ENCODE measurements at places on chromosomes 7 and 10.

GRCh38 chr10:34145715-34146114, 669.4 kb downstream of the PARD3 start:
- no peak for DNase-seq

DNA sequence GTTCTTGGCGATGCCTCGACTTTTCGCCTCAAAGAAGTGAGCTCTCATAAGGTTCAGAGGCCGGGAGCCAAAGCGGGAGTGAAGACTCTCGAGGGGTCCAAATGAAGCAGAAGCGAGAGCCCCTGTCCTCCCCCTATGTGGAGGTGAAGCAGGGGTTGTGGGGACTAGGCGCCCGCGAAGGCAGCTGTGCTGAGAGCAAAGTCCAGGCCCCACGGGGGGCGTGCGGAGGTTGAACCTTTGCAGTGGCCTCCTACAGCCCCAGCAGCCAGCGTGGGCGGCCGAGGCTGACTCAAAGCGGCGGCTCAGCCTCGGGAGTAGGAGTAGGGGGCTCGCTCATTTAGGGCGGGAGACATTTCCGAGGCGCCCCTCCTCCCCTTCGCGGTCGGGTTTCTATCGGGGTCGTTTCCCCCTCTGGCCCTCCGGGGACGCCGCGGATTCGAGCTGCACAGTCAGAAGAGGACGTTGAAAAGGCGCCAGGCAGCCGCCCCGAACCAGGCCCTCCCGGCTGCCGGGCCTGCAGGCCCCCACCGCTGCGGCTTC, 553 bp upstream of the ADD3 start:
- DNase-seq, result peak; percentile 36

DNA sequence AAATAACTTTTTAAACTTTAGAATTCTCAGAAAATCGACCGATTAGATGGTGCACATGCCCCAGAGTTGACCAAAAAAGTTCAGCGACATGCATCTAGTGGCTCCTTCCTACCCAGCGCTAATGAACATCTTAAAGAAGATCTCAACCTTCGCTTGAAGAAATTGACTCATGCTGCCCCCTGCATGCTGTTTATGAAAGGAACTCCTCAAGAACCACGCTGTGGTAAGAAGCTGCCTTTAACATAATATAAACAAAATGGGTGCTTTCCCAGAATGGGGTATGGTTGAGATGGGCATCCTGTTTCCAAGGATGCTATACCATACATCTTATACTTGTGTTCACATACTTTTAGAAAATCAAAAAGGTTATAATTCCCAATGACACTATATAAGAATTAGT, 24.6 kb downstream of the GLRX3 start:
- no peak for DNase-seq

DNA sequence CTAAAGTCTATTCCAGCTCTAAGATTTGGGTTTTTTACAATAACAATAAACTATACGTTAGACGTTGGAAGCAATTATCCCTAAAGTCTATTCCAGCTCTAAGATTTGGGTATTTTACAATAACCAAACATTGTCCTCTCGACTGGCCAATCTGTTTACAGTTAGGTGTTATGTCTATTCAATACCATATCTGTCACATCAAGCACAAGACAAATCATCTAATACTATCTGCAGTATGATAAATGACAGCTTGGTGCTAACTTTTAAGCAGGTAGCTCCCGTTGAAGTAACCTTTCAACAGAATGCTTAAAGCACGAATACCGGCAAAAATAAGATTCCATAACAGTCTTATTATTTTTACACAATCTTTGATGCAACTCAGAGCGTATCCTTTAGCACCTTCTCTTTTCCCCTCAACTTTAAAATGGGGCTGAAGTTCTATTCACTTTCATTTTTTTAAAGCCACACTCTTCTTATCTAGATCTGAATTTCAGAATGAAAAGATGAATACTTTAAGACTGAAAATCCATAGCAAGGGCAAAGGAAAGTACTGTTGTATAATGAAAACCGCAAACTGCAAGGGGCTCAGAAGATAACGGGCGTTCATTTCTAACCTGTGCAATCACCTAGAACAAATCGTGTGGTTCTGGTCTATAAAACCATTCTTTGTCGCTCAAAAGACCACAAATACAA, 925 bp downstream of the H2AZ2 start:
- no peak for DNase-seq

DNA sequence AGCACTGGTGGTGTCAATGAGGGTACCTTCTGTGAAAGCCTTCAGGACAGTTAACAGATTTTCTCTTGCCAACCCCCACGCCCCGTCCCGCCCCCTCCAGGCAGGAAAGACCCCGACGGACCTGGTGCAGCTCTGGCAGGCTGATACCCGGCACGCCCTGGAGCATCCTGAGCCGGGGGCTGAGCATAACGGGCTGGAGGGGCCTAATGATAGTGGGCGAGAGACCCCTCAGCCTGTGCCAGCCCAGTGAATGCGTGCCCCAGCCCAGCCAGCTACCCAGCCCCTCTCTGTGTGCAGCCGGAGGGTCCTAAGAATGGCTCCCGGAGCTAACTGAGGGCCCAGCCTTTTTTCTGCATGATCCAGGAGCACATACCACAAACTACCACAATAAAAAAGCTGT, 713 bp upstream of the HOGA1 start:
- DNase-seq, result no peak

DNA sequence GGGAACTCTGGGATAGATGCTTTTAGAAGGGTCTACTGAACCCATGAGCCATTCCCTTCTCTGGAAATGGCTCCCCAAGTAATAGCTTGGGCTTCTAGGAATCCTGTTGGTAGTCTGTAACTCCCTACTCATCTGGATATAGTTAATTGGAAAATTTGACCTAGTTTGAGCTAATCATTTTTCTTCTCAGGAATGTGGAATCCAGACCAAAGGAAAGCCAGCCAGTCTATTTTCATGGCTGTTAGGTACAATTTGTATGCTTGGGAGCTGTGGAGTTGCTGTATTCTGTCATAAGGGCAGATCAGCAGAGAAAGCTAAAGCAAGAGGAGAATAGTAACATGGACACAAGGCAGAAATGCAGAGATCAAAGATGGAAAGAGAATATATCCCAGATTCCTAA, 71.6 kb upstream of the C1GALT1 start:
- DNase-seq, result no peak

DNA sequence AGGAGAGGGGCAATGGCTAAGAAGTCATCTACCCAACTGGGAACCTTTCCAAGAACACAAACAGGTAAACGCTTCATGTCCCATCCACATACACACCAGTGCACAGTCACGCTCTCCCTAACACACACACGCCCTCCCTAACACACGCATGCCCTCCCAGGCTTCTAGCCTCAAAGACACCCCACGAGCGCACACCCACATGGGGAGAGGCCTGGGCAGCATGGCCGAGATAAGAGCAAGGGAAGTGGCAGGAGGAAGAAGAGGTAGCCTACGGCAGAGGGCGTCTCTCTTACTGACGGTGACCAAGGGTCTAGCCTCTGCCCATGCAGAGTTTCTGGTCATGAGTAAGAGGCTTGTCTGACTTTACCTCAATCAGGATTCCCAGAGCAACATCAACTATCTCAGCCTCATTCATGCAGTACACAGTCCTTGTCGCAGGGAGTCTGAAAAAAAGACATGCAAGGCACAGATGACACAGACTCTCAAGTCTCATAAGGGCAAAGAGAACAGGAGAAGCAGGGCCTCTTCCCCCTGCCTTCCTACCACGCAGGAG, 3.1 kb downstream of the CYREN start:
- no peak for DNase-seq

DNA sequence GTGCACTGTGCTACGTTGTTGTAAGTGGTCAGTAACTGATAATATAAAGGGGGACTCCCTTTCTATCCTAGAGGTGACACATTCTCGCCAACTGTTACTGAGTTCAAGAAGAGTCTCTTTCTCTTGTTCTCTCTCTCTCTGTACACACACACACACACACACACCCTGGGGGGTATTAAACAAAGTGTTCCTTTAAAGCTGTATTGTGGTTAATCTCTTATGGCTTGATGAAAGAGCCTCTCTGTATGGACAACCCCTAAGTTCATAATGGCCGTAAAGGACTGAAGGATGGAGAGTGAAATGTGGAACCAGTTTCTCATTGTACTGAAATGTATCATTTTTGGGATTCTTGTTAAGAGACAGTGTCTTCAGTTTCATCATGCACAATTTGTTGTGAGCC, 145.2 kb upstream of the BMPER start:
- DNase-seq, result no peak

DNA sequence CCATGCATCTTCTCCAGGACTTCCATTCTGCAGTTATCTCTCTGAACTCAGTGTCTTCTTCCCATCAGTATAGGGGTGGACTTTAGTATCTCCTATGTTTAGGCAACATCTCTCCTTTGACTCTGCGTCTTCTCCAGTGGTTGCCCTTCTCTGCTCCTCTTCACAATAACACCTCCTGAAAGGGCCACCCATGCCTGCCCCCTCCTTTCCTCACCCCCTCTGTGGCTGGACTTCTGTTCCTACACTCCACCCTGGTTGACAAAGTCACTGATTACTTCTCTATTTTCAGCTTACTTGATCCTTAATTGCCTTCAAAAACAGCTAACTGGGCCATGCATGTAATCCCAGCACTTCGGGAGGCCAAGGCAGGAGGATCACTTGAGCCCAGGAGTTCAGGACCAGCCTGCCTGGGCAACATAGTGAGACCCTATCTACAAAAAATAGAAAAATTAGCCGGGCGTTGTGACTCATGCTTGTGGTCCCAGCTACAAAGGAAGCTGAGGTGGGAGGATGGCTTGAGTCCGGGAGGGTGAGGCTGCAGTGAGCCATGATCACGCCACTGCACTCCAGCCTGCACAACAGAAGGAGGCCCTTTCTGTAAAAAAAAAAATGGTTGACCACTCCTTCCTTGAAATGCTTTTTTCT, 13.7 kb downstream of the SRGN start:
- no peak for DNase-seq

DNA sequence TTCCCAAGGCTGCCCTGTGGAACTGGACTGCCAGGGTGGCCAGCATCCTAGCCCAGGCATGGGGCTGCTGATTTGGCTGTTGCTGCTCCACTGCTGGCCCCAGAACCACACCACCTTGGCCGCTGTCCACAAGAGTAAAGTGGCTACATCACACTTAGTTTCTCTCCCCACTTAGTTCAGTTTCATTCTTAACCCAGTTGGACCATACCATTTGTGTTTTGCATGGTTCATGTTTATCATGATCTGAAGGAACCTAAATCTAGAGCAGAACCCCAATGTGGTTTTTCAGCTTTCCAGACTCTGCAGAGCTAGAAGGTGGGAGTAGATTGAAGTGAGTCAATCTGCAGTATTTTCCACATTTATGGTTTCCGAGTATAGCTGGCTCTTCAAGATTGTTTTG, 32.8 kb downstream of the SDK1 start:
- DNase-seq, result no peak

DNA sequence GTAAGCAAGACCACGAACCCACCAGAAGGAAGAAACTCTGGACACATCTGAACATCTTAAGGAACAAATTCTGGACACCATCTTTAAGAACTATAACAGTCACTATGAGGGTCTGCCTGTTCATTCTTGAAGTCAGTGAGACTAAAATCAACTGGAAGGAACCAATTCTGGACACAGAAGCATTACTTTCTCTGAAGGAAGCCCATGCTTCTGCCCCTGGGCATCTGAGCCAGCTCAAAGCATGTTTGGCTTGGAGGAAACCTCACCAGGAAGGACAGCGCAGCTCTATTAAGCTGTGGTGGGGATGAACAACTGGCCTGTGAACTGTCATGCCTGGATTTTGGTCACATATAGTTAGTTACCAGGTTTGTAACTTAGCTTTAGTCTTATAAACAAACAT, 132.4 kb upstream of the GDF10 start:
- DNase-seq, result no peak

DNA sequence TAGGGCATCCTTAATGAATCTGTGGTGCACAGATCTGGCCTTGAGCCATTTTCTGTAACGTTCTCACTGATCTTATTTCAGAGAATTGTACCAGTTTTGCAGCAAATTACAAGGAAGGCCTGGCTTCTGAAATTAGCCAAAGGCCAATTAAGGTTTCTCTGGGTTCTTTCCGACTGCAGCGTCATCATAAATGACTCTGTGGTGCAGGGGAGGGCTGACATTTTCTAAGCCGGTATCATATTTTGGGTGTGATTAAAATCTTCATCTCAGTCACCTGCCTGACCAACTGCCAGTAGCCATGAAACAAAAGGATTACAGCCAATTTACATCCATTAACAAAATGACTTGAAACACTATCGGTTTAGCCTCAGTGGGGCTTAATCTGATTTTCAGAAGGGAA, 363.7 kb downstream of the ADRA2A start:
- DNase-seq, result no peak

DNA sequence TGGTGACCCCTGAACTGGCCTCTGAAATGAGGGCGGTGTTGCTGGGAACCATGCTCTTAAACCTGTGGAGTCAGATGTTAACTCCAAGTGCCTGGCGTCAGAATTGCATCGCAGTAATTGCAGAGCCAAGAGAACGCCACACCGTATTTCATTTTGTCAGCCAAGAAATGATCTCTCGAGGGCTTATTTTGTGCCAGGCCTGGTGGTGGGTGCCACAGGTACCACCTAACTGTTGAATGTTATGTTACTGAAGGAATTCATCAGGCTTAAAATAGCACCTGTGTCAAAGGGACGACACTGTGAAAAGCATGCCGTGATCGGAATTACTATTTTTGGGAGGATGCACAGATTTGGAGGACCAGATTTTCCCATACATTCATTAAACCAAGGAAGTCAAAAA, 51.9 kb upstream of the BAIAP2L1 start:
- no peak for DNase-seq

- DNase-seq, result no peak
These were observed 15.3 kb upstream of the KCNIP2 start for GRCh38 chr10:101858723-101859500.

DNA sequence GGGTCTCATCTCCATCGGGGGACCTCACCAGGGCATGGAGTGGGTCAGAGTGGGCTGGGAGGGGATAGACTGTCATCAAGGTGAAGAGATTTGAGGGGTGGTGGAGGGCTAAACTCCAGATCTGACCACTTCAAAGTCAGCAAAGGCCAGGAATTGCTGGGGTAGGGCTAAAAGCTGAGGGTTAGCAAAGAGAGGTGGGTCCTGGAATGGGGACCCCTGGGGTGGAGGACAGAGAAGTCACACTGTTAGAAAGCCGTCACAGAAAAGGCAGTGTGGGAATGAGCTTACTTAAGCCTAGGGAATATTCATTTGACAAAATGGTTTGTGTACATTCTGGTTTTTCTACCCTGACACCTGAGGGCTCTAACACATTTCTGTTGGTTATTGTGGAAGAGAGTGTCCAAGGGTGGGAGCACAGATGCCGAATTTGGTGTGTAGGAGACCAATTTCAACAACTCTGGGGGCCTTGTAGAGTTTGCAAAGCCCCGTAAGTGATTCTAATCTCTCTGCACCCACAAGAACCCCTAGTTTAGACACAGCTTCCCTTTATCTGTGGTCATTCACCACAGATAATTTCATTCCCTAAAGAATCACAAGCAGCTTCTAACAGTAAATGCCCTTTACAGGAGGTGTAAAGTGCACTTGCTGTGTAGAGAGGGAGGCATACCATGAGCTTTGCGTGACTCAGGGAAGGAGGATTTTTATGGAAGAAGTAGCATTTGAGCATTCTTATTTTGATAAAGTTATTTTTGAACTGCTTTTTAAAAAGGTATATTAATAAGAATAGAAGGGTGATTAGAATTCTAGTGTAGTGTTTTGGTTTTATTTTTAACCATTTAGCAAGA, 6.4 kb downstream of the FBH1 start:
- no peak for DNase-seq
